ENCODE measurements at places on chromosomes 6 and 20.

DNA sequence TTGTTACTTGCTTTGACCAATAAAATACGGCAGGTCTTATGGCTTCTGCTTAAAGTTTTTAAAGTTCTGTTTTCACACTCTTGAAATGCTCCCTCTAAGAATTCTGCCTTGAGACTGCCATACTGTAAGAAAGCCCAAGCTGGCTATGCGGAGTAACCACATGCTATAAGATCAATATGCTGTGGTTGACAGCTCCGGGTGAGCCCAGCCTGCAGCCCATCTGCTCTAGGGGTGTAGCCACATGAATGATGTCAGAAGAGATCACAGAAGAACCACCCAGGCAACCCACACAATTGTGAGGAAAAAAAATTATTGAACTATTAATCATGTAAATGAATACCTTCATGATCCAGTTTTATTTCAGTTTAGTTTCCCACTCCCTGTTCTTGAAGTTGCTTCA lies 26.1 kb upstream of the SH3BGRL2 start:
- no peak for DNase-seq

- DNase-seq: no peak
These were observed 304.5 kb downstream of the CD83 start for GRCh38 chr6:14422061-14422460.

- DNase-seq: no peak
These were observed 90.6 kb downstream of the MAP3K4 start for GRCh38 chr6:161082215-161082614.

GRCh38 chr6:137473598-137473997 lies 20.6 kb downstream of the OLIG3 start:
- no peak for DNase-seq

GRCh38 chr6:127768745-127769144 lies 132.1 kb downstream of the THEMIS start:
- DNase-seq: no peak

DNA sequence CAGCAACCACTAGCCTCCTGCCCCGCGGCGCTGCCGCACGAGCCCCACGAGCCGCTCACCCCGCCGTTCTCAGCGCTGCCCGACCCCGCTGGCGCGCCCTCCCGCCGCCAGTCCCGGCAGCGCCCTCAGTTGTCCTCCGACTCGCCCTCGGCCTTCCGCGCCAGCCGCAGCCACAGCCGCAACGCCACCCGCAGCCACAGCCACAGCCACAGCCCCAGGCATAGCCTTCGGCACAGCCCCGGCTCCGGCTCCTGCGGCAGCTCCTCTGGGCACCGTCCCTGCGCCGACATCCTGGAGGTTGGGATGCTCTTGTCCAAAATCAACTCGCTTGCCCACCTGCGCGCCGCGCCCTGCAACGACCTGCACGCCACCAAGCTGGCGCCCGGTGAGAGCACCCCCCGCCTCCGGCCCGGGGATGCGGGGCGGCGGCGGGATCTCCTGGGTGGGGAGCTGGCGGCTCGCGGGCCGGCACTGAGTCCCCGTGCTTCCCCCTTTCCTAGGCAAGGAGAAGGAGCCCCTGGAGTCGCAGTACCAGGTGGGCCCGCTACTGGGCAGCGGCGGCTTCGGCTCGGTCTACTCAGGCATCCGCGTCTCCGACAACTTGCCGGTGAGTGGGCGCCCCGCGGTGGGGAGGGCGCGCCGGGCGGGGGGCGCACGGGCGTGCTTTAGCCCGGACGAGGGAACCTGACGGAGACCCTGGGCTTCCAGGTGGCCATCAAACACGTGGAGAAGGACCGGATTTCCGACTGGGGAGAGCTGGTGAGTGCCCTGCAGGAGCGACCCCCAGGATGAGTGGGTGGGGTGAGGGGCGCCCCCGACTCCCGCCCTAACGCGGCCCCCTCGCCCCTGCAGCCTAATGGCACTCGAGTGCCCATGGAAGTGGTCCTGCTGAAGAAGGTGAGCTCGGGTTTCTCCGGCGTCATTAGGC lies 585 bp downstream of the PIM1 start:
- DNase-seq: peak; percentile 53

- no peak for DNase-seq
These were observed 3.1 kb upstream of the KIF3B start for GRCh38 chr20:32274359-32274758.

GRCh38 chr20:313948-314347 lies 11.4 kb upstream of the SOX12 start:
- no peak for DNase-seq

DNA sequence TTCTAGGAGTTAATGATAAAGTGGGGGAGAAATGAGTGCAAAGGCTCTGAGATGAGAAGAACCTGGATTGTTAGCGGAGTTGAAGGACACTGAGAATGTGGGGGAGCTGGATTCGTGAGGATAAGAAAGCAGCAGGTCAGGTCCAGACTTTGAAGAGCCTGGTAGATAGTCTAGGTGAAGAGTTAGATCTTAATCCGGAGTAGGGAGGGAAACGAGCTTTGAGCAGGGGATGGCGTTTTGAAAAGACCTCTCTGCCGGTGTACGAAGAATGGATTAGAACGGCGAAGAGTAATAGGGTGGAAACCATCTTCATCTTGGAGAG lies 487 bp upstream of the PHF20 start:
- no peak for DNase-seq

DNA sequence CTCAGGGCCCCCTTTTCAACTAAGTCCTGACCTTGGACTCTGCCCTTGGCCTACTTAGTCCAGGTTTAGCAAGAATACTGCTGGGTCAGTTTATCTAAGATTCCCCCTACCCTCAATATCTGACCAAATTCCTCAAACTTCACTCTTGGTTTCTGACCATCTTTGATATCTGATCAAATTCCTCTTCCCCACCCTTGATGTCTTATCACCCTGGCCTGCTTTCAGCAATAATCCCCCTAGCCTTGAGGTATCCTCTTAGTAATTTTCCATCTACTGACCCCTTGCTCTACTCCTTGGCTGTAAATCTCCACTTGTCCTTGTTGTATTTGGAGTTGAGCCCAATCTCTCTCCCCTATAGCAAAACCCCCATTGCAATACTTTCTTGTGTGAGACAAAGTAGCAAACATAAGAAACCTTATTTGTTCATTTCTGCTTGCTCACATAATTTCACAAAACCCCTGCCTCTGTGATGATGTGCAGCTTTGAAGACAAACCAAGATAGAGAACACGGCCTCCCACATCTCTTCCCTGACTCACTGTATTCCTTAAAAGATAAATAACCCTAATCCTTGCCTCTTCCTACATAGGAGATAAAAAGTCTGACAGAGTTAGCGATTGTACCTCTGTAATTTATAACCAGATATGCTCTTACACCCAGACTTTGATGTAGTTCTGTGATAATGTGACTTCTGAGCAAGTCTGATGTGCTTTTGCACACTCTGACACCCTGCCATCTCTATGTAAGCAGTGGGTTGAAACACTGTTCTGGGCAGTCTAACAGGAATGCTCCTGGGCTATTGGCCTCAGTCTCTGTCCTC lies 13.8 kb upstream of the IYD start:
- no peak for DNase-seq

GRCh38 chr6:106830930-106831329 lies 143.6 kb downstream of the CD24 start:
- DNase-seq: no peak

DNA sequence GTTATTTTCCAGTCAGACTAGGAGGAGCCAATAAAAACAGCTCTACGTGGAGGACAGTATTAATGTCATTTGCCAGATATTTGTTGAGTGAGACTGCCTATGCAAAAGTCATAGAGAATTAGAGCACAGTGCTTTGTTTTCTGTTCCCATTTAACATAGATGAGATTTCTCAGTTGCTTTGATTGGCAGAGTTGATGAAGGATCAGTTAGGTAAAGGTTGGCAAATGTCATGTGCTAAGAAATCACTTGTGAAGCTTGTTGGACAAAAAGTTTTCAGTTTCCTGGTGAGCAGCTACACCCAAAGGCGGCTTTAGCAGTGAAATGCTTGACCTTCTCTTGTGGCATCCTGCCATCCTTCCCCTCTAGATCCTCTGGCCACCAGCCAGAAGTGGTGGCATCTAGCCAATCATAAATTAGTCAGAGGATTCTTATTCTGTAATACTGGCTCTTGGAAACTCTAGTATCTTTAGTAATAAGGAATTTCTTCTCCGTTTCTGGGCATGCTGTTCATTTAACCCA lies 37.0 kb downstream of the BCKDHB start:
- DNase-seq: no peak

GRCh38 chr6:29757282-29757681 lies 34.0 kb downstream of the HLA-F start:
- no peak for DNase-seq

DNA sequence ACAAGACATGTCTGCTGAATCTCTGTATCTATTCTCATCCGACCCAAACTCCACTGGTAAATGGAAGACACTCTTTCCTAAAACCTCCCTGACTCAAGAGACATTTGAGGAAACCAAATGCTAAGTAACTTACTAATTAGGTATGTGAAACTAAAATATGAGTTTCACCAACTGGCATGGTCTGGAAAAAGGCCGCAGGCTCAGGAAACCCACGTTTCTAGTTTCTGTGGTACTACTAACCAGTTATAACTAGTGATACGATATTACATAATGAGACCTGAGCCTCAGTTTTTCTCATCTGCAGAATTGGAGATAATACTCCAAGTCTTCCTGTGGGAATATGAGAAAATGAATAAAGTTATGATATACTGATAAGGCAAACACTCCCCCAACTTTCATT lies 39.9 kb downstream of the ZNF391 start:
- DNase-seq: no peak

- DNase-seq: no peak
These were observed 99.8 kb downstream of the HIVEP2 start for GRCh38 chr6:142845143-142845571.

GRCh38 chr6:4910037-4910760 lies 93.6 kb downstream of the RPP40 start:
- no peak for DNase-seq

DNA sequence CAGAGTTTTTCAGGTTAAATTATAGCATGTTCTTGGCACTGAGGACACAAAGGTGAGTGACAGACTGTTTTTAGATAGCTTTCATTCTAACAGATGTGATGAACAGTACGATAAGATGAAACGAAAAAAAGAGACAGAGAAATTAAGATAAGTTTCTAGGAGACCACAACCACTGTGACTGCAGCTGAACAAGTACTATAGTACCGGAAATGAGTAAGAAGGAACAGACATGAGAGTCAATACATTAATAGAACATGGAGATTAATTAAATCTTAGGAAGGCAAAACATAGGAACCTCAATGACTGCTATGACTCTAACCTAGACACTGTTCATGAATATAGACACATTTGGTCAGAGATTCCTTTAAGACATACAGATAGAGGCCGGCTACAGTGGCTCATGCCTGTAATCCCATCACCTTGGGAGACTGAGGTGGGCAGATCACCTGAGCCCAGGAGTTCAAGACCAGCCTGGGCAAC lies 40.2 kb downstream of the HBS1L start:
- no peak for DNase-seq

DNA sequence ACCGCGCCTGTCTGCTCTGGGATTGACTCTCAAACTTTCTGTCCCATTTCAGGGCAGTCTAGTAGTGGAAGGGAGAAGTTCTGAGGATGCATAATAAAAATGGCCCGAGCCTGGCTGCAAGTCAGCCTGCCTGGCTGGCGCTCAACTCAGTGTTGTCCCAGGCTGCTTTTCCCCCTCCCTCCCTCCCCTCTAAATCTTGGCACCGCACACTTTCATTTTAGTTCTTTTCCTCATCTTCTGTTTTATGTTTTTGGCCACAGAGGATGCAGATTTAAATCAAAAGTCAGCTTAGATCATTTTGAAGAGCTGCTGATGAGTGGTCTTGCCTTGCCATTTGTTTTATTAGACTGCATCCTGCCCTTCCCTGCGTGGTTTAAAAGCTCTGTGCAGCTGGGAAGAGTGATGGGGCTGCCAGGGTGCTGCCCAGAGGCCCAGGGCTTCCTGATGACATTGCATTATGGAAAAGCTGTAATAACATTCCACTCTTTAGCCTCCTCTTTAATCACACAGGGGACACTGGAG lies 6.5 kb upstream of the UQCC2 start:
- no peak for DNase-seq

- no peak for DNase-seq
These were observed 378.1 kb downstream of the BTBD9 start for GRCh38 chr6:38261626-38262025.

DNA sequence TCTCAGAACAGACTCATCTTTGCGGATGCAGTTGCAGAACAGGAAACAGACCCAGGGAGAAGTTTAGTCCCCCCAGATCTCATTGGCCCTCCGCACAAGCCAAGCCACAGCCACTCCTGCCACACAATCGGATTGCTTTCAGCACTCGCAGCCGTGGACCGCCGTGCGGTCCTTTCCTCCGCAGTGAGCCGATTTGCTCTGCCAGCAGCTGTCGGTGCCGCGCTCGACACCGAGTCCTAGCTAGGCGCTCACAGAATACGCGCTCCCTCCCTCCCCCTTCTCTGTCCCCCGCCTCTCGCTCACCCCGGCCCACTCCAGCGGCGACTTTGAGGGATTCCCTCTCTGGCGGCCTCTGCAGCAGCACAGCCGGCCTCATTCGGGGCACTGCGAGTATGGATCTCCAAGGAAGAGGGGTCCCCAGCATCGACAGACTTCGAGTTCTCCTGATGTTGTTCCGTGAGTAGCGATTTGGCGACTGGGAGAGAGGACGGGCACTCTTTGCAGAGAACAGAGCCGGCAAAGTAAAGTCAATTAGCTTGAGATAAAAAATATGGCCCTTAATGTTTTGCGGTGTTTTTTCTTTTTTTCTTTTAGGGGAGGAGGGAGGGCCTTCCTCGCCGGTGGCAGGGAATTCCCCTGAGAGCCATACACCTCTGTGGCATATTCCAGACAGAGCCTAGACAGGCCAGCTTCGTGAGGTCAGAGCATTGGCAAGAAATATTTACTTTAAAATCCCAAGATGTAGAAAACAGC lies at the start of gene LAMP5:
Gene LAMP5 (plus strand): TSS at position 130 of the 753 bp plus-strand sequence. CDS start 263 bp downstream, at position 393.
- peak; percentile 60 for DNase-seq

- DNase-seq: no peak
These were observed 74.4 kb downstream of the DOK5 start for GRCh38 chr20:54549658-54550326.

GRCh38 chr6:31797588-31797987 lies 2.0 kb upstream of the VARS1 start:
- DNase-seq: no peak

GRCh38 chr6:145761584-145761983 lies 26.3 kb upstream of the EPM2A start:
- no peak for DNase-seq

GRCh38 chr20:38617011-38617829 lies 15.6 kb downstream of the ARHGAP40 start:
- DNase-seq: no peak

All from HEK293T (cell line).